Esophagus squamous epithelium (tissue), 5 donors: ENCODE measurements at places on chromosomes 6 and 20. TPM values are rescaled to one million over a fixed set of nuclear protein-coding genes. Genes with fewer than 3 reads are reported as not detected.

The VSX1 gene
- total RNA-seq, result not detected

The TRDN gene
- total RNA-seq, result not detected

The OR14J1 gene
- not detected for total RNA-seq

The NEU1 gene
- 23.6 TPM for total RNA-seq

The GSTA3 gene
- total RNA-seq, result not detected

The SYCP2 gene
- total RNA-seq, result 2.0 TPM

The TMEM74B gene
- 0.13 TPM for total RNA-seq

GRCh38 chr20:44532259-44532980 lies 10.6 kb upstream of the SERINC3 start:
- DNase-seq, result no peak

- DNase-seq, result no peak
Measured at GRCh38 chr6:72218125-72218524, 331.8 kb downstream of the RIMS1 start.

DNA sequence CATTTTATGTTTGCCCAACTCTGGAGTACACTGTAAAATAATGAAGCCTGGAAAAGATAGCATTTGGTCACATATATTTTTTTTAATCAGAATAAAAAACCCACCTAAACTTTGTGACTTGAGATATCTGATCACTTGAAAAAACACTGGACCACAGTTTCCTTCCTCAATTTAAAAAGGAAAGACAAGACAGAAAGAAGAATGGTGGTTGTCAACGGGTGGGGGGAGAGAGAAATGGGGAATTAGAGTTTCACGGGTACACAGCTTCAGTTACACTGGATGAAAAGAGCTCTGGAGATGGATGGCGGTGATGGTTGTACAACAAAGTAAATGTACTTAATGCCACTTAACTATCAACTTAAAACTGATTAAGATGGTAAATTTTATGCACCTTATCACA lies 14.7 kb upstream of the DST start:
- DNase-seq, result no peak

- DNase-seq, result no peak
Measured at GRCh38 chr20:47318586-47319516, 37.6 kb downstream of the ZMYND8 start.

DNA sequence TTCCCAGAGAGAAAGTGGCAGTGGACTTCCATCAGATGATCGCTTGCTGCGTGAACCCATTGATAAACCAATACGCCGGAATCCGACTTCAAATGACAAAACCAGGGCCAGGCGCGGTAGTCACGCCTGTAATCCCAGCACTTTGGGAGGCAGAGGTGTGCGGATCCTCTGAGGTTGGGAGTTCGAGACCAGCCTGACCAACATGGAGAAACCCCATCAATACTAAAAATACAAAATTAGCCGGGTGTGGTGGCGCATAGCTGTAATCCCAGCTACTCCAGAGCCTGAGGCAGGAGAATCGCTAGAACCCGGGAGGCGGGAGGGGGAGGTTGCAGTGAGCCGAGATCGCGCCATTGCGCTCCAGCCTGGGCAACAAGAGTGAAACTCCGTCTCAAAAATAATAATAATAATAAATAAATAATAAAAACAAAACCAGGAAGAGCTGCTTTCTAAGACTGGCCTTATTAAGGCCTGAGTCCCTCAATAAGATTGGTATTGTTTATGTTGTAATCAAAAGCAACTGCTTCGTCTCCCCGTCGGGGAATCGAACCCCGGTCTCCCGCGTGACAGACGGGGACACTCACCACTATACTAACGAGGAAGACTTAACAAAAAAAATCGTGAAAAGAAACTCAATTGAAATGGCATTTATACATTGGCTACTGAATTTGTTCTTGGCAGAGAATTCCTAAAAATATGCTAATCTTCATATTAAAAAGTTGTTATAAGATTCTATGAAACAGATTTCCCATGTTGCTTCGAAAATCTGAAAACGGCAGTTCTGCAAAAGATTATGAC lies 110.2 kb upstream of the ZNF184 start:
- DNase-seq, result no peak

- no peak for DNase-seq
Measured at GRCh38 chr6:43907789-43908472, 137.9 kb downstream of the VEGFA start.

DNA sequence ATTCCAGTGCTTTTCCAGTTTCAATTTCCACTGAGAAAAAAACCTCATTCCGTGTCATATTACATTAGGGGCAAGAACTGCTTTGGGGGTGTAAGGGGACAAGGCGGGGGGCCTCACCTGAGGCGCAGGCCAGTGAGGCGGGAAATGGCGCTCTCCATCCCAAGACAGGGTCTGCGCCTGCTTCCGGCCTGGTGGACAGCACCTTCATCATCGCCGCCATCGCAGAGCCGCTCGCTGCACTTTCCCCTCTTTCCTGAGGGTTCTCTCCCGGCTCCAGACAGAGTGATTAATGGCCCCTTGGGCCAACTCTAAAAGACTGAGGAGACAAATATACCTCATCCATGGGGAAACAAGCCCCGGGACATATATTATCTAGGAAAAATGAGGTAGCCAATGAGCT lies 270.0 kb upstream of the SOX4 start:
- DNase-seq, result no peak

DNA sequence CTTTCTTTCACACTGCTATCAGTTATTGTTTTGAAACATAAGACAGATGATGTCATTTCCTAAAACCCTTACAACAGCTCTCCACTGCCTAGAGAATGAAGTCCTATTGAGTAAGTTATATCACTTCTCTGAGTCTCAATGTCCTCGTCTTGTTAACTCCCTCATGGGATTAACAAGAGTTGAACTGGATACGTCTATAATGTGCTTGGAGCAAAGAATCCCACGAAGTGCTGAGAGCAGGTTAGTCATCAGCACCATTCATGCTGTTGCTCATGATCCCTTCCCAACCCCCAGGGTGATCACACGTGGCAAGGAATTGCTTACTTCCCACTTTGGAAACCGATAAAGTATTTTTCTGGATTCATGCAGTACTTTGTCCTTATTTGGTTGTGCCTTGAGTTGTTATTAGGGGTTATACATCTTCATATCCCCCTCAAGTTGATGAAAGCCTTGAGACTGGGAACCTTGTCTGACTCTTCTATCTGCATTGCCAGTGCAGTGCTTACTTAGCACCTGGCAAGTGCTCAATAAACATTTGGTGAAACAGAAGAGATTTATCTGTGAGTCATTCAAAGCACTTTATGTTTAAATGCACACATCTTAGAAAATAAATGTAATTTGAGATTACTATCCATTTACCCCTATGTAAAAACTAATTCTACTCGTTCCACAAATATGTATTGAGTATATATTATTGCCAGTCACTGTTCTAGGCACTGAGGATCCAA lies 487.5 kb downstream of the EPM2A start:
- DNase-seq, result no peak

GRCh38 chr20:43963872-43964791 lies 49.5 kb downstream of the TOX2 start:
- no peak for DNase-seq

GRCh38 chr20:15069355-15069754 lies 731.9 kb upstream of the FLRT3 start:
- no peak for DNase-seq

DNA sequence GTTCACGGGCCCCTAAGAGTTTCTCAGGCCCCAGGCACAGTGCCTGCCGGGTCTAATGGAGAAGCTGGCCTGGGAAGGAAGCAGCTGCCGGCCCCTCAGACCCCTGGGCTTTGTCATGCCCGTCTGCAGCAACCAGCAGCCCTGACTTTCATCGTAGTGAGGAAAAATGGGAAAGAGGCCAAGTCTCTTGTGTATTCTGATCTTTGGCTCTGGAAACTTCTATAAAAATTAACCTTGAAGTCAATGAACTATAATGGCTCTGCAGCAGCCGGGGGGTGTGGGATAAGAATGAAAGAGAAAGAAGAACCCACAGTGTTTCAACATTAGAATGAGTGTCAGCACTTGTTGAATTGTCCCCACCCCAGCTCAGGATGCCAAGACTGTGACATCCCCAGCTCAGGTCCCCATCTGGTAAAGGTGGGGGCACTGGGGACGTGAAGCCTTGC lies 12.9 kb downstream of the TGM2 start:
- no peak for DNase-seq

GRCh38 chr6:79468116-79468515 lies 69.1 kb downstream of the LCA5 start:
- no peak for DNase-seq
